Putamen (tissue), 1 donor: ENCODE measurements at places on chromosomes 3 and 15.

DNA sequence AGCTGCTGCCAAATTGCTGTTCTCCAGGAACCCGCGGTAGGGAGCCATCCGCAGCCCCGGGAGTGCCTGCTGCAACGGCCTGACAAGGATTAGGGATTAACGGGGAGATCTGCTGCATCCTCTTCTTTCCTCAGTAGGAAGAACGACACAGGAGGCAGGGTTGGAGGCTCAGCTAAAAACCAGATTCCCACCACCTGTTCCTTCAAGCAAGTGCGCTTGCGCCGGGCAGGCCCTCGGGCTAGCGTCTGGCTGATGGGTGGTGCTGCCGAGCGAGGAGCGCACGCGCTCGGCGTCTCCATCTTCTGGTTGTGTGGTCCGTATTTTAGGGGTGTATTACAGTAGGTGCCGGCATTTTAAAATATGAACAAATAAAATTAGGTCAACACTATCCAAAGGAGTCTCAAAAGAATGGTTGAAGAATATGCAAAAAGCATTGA lies 25.4 kb upstream of the SLC25A26 start:
- peak; percentile 72 for DNase-seq

GRCh38 chr3:94524102-94524919 lies 461.4 kb downstream of the NSUN3 start:
- no peak for DNase-seq

GRCh38 chr15:62874959-62875625 lies 167.5 kb upstream of the TPM1 start:
- DNase-seq = no peak

DNA sequence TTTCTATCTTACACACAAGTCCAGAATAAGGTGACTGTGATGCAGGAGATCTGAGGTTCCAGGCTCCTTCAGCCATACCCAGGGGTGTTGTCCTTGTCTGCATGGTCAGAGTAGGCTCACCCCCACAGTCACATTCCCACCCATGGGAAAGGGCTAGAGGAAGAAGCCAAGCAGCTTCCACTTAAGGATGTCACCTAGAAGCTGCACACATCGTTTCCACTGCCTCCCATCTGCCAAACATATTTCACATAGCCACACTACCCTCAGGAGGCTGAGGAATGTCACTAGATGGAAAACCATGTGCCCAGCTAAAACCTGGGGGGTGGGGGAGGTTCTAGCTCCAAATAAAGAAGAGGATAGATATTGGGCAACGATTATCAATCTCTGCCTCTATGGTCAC lies 58.1 kb downstream of the TMEM39A start:
- no peak for DNase-seq
